Progenitor cell of endocrine pancreas (in vitro differentiated cells): ENCODE measurements at places on chromosomes 1 and 21. TPM values are rescaled to one million over a fixed set of nuclear protein-coding genes. Genes with fewer than 3 reads are reported as not detected.

DISC1 gene
- total RNA-seq, result 5.2 and 6.1 TPM in 2 replicates

DNA sequence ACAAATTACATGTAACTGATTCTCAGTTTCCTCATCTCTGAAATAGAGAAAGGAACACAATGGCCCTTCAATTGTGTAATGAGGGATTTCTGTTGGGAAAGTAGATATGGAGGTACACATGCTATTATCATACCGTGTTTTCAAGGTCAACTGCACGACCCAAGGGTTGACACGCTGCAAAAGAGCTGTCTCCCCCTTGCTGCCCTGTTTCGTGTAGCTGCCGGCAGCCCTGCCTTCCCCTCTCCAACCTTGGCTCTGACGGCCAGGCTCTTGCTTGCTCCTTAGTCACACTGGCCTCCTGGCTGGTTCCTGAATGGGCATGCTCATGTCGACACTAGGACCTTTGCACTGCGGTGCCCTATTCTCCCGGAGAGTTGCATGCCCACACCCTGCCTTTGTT, 134.4 kb downstream of the GALNT2 start:
- peaks cover 33% of the 10 kb centered on the region for H3K4me1 ChIP-seq
- H3K4me3 ChIP-seq, result no peak overlapping the region
- no peak for DNase-seq
- H3K27me3 ChIP-seq, result no peaks in the 10 kb centered on the region
- no peak overlapping the region for H3K27ac ChIP-seq

GRCh38 chr1:47786316-47786715, 210.9 kb downstream of the TRABD2B start:
- peaks cover 1% of the 10 kb centered on the region for H3K4me1 ChIP-seq
- DNase-seq, result no peak
- no peaks in the 10 kb centered on the region for H3K27me3 ChIP-seq
- H3K36me3 ChIP-seq, result peaks cover 3% of the 10 kb centered on the region
- no peak overlapping the region for H3K27ac ChIP-seq

DNA sequence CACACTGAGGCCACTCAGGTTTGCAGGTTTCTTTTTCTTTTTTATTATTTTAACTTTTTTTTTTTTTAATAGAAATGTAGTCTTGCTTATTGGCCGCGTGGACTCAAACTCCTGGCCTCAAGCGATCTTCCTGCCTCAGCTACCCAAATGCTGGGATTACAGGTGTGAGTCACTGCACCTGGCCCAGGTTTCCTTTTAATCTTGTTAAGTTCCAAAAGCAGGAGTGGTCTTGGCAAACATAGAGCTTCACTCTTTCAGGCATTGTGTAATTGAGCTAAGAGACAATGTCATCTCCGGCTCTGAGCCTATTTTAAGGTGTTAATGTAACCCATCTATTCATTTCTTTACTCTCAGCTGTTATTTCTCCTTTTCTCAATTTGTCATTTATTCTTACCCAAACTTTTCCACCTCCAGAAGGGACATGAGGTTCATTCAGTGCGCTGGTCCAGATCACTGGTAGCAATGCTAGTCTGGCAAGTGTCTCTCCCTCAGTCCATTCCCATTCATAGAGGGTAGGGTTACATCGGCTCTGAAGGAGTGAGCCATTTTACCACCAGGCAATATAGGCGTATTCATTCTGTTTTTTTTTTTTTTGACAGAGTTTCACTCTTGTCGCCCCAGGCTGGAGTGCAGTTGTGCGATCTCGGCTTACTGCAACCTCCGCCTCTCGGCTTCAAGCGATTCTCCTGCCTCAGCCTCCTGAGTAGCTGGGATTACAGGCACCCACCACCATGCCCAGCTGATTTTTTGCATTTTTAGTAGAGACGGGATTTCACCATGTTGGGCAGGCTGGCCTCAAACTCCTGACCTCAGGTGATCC, 11.3 kb upstream of the MFSD2A start:
- no peaks in the 10 kb centered on the region for H3K36me3 ChIP-seq
- H3K27ac ChIP-seq, result no peak overlapping the region
- no peak overlapping the region for H3K4me3 ChIP-seq
- peaks cover 20% of the 10 kb centered on the region for H3K27me3 ChIP-seq
- no peak for DNase-seq
- H3K4me1 ChIP-seq, result peaks cover 7% of the 10 kb centered on the region

DNA sequence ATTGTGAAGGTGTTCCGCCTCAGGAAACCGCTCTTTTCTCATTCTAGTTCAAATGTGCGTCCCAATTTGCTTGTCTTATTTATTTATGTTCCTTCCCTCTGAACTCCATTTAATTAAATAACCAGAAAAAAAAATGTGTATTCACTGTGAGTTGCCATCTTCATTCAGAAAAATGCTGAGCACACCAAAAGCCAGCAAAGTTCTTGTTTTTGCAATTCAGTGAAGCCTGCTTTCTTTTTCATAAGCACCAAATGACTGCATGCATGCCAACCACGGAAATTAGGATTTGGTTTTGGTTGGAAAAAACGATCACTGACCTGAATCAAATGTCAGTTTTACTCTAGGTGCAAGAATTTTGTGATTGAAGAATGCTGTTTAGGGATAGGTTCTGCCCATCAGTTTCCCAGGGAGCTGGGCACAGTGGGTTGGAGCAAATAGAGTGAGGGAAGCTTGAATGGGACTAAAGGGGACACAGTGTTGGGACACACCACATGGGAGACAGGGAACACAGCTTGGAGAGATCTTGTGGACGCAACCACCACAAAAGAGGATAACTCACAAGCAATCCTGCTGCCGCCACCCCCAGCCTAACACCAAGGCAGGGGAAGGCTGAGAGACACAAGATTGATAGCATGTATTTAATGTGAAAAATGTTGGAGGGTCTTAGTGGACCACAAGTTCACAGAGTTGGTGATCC, 183.4 kb upstream of the GALNT2 start:
- peaks cover 25% of the 10 kb centered on the region for H3K27me3 ChIP-seq
- H3K4me1 ChIP-seq, result peaks cover 3% of the 10 kb centered on the region
- no peaks in the 10 kb centered on the region for H3K36me3 ChIP-seq
- H3K4me3 ChIP-seq, result no peak overlapping the region
- DNase-seq, result no peak
- no peak overlapping the region for H3K27ac ChIP-seq

FMO3 gene
- total RNA-seq, result not detected in 2 replicates

AGPAT3 gene
- total RNA-seq, result 50.5 and 55.2 TPM in 2 replicates

IVNS1ABP gene
- 199 and 201 TPM in 2 replicates for total RNA-seq

DNA sequence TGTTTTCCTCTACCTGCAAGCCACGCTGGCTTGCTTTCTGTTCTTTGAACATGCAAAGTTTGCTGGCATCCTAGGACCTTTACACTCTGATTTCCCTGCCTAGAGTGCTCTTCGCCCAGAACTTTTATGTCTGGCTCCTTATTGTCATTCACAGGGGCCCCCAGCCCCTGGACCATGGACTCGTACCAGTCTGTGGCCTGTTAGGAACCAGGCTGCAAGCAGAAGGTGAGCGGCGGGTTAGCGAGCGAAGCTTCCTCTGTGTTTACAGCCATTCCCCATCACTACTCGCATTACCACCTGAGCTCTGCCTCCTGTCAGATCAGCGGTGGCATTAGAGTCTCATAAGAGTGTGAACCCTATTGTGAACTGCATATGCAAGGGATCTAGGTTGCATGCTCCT, 73.0 kb downstream of the ATG4C start:
- no peak overlapping the region for H3K27ac ChIP-seq
- peaks cover 2% of the 10 kb centered on the region for H3K36me3 ChIP-seq
- H3K27me3 ChIP-seq, result no peaks in the 10 kb centered on the region
- no peak for DNase-seq
- H3K4me1 ChIP-seq, result no peaks in the 10 kb centered on the region

GRCh38 chr1:57302812-57303596, 120.9 kb downstream of the DAB1 start:
- H3K4me3 ChIP-seq, result no peak overlapping the region
- H3K36me3 ChIP-seq, result no peaks in the 10 kb centered on the region
- peaks cover 5% of the 10 kb centered on the region for H3K27me3 ChIP-seq
- peaks cover 17% of the 10 kb centered on the region for H3K4me1 ChIP-seq
- no peak overlapping the region for H3K27ac ChIP-seq

CELA3A gene
- 1.5 and 3.1 TPM in 2 replicates for total RNA-seq

DNA sequence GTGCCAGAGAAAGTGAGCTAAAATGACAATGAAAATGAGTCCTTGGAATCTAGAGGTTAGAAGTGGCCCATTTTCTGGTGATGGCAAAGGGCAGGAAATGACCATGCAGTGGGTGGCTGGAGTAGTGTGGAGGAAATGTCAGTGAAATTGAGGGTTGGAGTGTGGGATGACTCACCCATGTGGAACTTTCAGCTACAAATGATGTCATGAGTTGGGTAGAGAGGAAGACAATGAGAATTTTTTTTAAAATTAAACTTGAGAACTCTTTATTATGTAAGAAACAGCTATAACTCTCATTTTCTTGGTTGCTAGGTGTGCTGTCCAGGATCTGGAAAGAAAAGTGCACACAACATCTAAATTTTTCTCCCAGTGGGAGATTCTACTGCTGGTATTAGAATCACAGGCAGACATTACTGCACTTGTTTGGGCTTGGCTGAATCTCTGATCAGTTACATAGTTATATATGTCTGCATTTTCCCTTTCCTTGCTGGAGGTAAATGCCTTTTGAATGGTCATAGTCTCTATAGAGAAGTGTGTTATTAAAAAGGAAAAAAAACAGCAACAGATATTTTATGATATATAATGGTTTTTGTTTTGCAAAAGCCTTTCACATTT, 56.8 kb upstream of the GNG12 start:
- H3K27ac ChIP-seq, result no peak overlapping the region
- peaks cover 6% of the 10 kb centered on the region for H3K27me3 ChIP-seq
- no peak for DNase-seq
- H3K4me1 ChIP-seq, result peaks cover 5% of the 10 kb centered on the region
- no peaks in the 10 kb centered on the region for H3K36me3 ChIP-seq

RAB7B gene
- total RNA-seq, result 0.13 TPM in 1 of 2 replicates, not detected in the other

DNA sequence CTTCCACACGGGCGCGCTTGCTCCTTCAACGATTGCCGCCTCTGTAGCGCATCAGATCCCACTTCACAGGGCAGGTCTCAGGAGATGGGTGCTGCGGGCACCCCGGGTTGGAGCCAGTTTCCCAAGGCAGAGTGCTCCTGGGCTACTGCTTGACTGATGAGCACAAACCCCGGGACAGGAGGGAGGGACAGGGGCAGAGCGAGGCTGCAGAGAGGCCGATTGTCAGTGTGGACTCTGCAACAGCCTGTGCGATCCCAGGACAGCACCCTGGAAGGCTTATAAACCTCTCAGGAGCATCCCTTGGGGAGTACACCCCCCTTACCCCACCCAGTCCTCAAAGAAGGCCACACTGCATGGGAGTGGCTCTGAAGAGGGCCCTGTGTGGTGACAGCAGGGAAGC, 28.0 kb upstream of the BACE2 start:
- H3K4me3 ChIP-seq, result no peak overlapping the region
- DNase-seq, result no peak
- peaks cover 38% of the 10 kb centered on the region for H3K27me3 ChIP-seq
- no peaks in the 10 kb centered on the region for H3K36me3 ChIP-seq
- no peaks in the 10 kb centered on the region for H3K4me1 ChIP-seq
- H3K27ac ChIP-seq, result no peak overlapping the region

DNA sequence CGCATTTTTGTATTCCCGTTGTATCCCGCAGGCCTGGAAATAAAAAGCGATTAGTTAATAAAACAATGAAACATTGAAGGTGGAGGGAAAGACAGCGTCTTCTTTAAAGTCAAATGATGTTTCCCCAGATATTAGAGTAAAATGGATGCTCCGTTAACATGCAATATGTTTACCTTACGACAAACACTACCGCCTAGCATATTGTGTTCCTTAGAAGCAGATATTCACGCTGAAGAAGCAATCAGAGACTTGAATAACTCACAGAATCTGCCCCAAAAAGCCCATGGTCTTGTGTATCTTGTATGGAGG, 583 bp upstream of the B4GALT3 start:
- H3K27ac ChIP-seq, result peak overlapping the region; percentile 98
- peaks cover 17% of the 10 kb centered on the region for H3K4me1 ChIP-seq
- peak overlapping the region; percentile 97 for H3K4me3 ChIP-seq
- peaks cover 9% of the 10 kb centered on the region for H3K36me3 ChIP-seq

DNA sequence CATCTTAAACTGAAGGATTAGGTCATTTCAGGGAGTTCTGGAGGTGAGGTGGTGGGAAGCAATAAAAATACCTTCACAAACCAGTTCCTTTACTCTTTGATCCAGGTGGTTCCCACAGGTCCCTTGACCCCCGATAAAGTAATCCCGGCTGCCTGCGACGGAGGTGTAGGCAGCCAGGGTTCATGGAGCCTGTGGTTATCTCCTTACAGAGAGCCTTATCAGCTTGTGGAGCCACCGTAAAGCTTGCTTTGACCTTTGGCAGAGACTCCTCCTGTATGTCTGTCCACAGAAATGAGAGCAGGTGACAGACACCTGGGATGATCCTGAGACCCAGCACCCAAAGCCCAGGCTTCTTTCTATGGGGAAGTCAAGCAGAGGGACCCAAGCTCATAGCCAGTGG, 243.4 kb downstream of the KIF26B start:
- H3K27me3 ChIP-seq, result peaks cover 3% of the 10 kb centered on the region
- H3K4me3 ChIP-seq, result no peak overlapping the region
- no peaks in the 10 kb centered on the region for H3K36me3 ChIP-seq
- peaks cover 9% of the 10 kb centered on the region for H3K4me1 ChIP-seq
- DNase-seq, result no peak

REN gene
- not detected in 2 replicates for total RNA-seq

DNA sequence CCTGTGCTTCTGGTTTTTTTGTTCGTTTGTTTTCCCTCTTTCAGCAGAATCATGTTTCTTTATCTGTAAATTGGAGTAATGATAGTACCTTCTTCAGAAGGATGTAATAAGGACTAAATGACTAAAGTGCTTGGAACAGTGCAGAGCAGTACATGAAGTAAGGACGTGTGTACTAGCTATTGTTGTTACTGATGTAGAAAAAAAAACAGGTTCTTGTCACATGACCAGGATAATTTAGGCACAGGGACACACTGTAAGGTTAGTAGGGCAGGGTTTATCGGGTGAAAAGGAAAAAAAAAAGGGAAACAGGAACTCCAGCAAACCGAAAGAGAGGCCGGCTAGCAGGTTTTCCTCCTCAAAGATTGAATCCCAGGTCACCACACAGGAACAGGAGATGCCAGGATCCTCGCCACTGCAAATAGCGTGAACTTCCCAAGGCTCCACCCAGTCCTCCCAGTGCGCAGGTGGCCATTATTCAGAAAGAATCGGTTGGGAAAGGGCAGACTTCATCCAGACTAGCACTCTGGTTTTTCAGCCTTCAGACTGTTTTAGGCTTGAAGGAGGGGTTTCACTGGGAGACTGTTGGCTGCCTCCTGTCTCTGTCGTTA, 63.8 kb upstream of the PRRC2C start:
- H3K27me3 ChIP-seq, result no peaks in the 10 kb centered on the region
- H3K36me3 ChIP-seq, result no peaks in the 10 kb centered on the region
- no peak for DNase-seq
